ENCODE measurements at places on chromosomes 7 and 10. TPM values are rescaled to one million over a fixed set of nuclear protein-coding genes. Genes with fewer than 3 reads are reported as not detected.

Gene LDB1
- total RNA-seq: 35.0 TPM

Gene C10orf67
- not detected for total RNA-seq

Gene CCDC172
- not detected for total RNA-seq

Gene SFXN4
- 50.1 TPM for total RNA-seq

Gene TRPV5
- not detected for total RNA-seq

Gene C10orf95
- total RNA-seq: 0.15 TPM
